Common myeloid progenitor, CD34-positive (primary cell): ENCODE measurements at places on chromosomes 7 and 10.

DNA sequence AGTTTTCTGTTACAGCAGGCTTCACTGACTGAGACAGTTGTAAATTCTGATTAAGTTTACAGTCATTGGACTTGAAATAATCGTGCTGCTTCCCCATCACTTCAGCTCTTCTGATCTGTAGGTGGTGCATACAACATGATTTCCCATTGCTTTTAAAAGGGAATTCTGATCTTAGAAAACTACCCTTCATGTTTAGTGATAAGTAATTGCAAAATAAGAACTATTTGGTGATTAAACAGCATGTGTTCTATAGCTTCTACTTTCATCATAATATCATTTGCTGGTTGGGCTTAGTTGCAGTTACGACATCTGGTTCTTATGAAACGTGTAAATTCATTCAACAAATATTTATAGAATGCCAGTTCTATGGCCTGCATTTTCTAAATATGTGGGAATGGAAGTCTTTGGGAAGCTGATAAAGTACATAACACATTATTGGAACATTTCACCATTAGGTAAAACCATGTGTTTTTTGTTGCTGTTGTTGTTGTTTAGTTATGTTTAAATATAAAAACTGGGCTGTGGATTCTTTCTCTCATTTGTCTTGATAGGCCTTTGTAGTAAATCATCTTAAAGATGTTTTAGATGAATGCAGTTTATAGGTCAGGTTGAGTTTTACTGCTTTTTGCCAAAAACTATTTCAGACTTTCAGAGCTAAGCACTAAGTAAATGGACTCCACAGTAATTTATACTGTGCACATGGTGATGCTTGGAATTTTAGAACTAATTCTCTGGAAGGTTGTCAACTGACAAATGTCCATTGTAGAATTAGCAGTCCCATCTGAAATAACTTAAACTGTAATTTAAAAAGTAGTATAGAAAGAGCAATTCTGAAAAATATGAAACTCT is 13.1 kb downstream of the GNAI1 start:
- no peak for DNase-seq

DNA sequence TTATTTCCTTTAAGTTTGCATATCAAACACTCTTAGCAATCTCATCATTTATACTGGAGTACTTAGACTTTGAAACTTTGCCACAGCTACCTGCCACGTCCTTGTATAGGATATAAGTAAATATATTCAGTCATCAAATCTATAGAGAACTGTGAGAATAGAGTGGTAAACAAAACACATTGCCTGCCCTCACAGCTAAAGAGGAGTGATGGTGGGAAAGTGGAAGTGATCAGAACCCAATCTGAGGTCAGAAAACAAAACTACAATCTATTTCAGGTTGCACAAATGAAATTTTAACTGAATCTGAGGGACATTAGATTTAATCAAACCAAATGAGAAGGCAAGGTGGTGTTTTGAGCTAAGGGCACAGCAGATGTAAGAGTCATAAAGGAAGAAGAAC is 74.8 kb downstream of the ZEB1 start:
- DNase-seq = no peak

DNA sequence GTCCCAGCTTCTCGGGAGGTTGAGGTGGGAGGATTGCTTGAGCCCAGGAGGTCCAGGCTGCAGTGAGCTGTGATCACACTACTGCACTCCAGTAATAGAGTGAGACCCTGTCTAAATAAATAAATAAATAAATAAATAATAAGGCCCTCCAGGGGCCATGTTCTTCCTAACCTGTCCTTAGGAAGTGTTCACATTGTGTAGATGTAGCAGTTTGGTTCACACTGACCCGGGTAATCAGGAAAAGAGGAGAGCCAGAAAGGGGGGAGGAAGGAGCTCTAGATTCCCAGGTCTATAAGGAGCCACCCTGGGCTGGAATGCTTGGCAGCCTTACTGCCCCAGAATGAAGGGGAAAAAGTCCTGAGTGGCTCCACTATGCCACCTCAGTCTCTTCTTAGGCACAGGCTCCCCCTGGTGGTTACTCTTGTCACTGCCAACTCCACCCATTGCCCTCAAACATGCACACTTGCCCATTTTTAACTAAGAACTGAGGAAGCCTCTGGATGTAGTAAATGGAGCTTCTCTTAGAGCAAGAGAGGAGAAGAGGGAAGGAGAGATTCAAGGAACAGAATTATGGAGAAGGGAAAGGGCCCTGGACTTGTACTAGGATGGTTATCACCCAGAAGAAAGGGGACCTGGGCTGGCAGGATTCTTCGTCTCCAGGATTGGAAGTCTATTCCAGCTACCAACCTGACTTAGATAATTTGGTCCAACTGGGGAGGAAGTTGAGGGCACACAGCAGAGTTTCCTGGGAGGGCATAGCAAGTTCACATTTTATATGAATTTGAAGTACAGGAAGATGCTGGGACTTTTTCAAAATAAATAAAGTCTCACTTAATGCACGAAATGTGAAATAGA is 7.8 kb downstream of the HPS6 start:
- DNase-seq = peak; percentile 79

DNA sequence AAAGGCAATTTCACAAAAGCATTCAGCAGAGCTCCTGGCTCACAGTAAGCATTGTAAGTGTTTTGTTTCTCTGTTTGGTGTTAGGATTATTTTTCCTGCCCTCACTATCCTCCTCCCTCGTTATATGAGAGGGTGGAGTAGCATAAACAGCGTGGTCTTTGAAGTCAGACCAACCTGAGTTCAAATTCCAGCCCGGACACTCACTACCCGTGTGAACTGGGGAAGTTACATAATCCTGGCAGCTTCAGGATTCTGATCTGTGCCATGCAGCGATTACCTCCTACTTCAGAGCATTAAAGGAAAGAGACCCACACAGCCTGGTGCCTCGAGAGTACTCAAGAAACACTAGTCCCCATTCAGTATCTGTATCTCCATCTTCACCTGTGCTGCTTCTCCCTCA is 386.5 kb downstream of the INHBA start:
- no peak for DNase-seq

DNA sequence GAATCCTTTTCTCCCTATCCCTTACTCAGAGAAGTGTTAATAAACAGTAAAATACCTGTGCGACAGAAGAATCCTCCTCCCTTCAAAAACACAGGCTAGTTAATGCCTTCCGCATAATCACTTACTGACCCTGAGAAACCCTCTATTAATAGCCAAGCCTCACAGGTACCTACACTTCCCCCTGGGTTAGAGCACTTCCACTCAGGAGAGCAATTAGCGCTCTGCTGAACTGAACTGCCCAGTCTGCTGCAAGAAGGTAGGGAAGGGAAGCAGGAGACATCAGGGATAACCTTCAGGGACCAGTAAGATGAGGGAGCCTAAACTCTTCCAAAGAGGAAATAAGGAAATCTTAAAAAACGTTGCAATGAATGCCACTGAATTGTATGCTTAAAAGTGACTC is 39.6 kb downstream of the KIAA1549 start:
- no peak for DNase-seq

DNA sequence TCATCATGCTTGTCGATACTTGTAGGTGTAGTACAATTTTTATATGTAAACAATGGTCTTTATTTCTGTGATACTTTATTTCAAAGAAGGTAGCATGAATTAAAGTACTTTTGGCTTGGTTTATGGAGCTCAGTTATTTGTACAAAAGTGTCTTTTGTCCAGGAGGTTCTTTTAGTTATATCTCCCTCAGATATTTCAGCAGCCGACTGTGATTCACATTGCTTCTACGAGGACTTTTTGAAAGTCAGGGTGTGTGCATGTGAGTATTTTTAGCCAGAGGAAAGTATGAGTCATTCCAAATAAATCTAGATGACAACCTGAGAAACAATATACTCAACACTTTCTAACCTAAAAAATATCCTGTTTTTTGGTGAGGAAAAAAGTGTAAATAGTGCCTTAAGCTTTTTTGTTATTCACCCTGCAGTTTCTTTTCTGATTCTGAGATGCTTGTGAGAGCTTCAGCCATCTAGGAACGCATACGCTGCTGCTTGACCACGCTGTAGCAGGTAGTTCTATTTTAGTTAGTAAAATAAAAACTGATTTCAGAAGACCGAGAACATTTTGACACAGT is 595 bp upstream of the SUN1 start:
- peak; percentile 64 for DNase-seq

DNA sequence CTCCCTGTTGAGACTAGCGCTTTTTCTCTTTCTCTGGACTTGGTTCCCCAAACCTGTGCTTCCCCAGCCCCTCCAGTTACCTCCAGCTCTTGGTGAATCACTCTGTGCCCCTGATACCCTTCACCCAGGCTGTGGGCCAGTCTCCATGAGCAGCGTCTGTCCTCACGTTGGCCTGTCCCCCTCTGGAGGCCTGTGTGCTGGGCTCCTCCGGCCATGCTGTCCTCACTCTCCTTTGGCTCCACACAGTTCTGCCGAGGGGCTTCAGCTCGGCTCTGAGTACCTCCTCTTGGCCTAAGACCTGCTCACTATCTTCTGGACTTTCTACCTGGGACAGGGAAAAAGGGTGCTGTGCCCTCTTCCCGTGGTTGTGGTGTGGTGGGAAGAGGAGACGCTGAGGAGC is 140.2 kb upstream of the TNS3 start:
- no peak for DNase-seq

DNA sequence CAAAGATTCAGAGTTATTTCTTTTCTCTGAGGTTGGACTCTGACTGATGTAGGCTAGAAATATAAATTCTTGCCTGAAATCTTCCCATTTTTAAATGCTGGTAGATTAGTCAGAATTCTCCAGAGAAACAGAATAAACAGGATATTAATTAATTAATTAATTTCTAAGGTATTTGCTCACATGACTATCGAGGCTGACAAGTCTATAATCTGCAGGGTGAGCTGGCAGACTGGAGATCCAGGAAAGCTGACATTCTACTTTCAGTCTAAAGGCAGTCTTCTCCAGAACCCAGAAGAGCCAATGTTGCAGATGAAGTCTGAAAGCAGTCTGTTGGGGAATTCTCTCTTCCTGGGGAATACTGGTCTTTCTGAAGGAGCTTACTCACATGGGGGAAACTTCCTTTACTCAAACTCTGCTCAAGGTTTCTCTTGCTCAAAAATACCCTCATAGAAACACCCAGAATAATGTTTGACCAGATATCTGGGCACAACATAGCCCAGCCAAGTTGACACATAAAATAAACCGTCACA is 189.7 kb downstream of the KIF20B start:
- no peak for DNase-seq

DNA sequence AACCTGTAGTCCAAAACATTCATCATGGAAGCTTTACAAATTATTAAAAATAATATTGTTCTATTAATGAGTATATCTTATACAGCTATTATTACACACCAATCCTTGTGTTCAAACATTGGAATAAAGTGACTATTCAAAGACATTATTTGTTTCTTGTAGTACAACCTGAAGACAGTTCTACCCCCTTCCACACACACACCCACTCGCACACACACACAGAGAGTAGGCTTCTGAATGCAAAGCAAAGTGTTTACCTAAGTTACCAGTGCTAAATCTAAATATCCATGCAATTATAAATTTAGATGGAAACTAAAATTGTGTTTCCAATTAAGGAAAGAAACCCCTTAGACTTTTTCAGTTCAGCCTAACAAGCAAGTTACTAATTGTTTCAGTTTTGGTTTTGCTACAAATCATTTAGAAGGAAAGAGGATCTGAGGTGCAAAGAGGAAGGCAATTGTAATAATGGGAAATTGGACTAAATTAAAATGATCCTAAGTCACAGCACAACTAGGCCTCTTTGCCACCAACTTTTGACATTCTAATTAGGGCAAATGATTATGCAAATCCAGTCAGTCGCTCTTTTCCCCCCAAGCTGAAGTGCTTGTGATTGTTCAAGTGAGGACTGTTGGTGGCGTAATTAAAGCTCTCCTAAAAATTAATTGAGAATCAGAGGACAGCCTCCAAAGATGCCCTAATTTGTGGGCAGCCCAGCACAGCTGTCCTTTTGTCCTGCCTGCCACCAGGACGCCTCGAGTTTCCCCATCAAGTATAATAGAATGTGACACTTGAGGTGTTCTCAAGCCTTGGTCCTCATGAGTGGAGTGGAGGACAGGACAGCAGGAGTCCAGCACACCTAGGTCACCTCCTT is 19.9 kb upstream of the ATOH7 start:
- no peak for DNase-seq

DNA sequence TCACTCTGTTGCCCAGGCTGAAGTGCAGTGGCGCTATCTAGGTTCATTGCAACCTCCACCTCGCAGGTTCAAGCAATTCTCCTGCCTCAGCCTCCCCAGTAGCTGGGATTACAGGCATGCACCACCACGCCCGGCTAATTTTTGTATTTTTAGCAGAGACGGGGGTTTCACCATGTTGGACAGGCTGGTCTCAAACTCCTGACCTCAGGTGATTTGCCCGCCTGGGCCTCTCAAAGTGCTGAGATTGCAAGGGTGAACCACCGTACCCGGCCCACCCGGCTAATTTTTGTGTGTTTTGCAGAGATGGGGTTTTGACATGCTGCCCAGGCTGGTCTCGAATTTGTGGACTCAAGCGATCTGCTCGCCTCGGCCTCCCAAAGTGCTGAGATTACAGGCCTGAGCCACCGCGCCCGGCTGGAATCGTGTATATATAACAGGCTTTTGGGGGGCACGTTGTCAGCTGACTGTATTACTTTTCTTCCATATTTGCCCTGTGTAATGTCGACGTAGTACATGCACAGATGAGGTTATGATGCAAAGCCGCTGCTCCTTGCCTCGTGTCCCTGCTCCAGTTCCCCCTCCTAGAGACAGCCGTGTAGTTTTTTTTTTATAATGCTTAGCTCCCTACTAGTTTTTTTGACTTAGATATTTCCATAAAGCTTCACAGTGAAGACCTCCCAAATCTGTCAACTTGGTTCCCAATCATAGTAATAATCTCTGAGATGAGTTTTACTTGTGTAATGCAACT is 883 bp upstream of the TRA2A start:
- no peak for DNase-seq

DNA sequence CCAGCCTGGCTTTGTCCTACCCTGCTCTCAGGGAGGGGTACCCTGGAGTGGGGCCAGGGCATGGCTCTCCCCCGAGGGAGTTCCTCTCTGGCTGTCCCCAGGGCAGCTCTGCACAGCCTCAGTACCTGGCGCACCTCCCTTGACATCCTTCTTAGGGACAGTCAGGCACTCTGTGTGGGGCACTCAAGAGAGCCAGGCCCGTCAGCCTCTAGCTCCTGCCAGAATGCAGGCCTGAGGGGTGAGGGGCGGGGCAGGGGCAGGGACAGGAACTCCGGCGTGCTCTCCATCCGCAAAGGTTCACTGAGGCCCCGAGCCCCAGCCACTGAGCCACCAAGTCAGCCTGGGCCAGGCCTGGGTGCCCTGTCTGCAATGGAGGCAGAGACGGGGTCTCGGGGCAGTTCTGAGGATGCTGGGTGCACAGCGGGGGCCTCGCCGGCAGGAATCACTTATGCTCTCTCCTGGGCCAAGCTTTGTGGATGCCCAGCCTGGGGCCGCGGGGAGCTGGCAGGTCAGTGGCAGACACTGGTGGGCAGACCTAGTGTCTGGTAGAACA is 10.1 kb downstream of the LIMK1 start:
- DNase-seq = no peak

- DNase-seq = no peak
These were observed 48.5 kb upstream of the TMEM106B start for GRCh38 chr7:12162415-12163113.

- DNase-seq = no peak
These were observed 28.5 kb downstream of the DNAJB9 start for GRCh38 chr7:108598153-108598552.

GRCh38 chr10:101602761-101603398 is 14.8 kb downstream of the DPCD start:
- DNase-seq = peak; percentile 90

- no peak for DNase-seq
These were observed 42.4 kb downstream of the TPST1 start for GRCh38 chr7:66247380-66248078.

- peak; percentile 97 for DNase-seq
These were observed 46.8 kb downstream of the PIK3AP1 start for GRCh38 chr10:96673318-96674099.
